ENCODE measurements at places on chromosomes 6 and 20. TPM values are rescaled to one million over a fixed set of nuclear protein-coding genes. Genes with fewer than 3 reads are reported as not detected.
A peak's percentile ranks its signal among the peaks of the same experiment; 100 is the strongest.

- no peaks in the 10 kb centered on the region for H3K4me1 ChIP-seq
- H3K36me3 ChIP-seq: no peaks in the 10 kb centered on the region
- no peak overlapping the region for H3K27ac ChIP-seq
- H3K4me3 ChIP-seq: no peak overlapping the region
These were observed 18.8 kb upstream of the BACH2 start for GRCh38 chr6:90315354-90315950.

GRCh38 chr6:53447865-53448264, 97.0 kb downstream of the GCLC start:
- H3K27me3 ChIP-seq: no peaks in the 10 kb centered on the region
- no peaks in the 10 kb centered on the region for H3K4me1 ChIP-seq
- no peak overlapping the region for H3K27ac ChIP-seq
- no peak for DNase-seq
- H3K36me3 ChIP-seq: no peaks in the 10 kb centered on the region

DNA sequence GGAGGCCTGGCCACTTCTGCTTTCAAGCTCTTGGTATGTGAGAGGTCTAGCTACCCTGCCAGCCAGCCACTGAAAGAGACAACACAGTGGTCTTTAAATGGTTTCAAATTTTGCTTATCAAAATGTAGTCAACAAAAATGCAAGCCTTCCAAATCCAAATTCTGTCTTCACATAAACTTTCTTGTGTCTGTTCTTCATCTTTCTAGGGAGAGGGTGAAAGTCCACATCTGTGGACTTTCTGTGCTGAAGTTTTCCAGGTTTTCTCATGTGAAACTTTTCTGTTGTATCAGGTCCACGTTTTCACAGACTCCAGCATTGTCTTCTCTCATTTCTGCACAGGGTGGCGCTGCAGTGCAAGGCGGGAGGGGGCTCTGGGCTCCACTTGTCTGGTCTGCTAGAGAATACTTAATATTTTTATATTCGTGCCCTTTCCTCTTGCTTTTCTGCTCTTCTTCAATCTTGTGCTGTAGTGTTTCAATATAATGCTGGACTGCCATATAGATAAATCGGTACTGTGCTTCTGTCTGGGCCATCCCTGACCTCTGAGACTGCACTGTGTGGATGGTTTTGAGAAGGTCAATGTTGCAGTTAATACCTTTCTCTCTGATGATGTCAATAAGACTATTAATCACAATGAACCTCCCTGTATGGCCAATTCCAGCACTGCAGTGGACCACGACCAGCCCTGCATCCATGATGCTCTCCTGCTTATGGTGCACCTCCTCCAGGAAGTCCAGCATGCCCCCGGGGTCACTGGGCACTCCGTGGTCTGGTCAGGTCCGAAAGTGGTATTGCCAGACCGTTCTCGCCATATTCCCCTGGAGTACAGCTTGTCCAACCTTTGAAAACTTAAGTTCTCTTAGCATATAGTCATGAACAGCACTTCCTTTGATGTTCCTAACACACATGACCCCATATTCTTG, 161.6 kb upstream of the TNFAIP3 start:
- H3K27me3 ChIP-seq: no peaks in the 10 kb centered on the region
- H3K4me1 ChIP-seq: peaks cover 44% of the 10 kb centered on the region
- DNase-seq: peak; percentile 64
- no peak overlapping the region for H3K4me3 ChIP-seq
- H3K27ac ChIP-seq: no peak overlapping the region

ULBP2 gene
- 0.51 TPM for total RNA-seq

DNA sequence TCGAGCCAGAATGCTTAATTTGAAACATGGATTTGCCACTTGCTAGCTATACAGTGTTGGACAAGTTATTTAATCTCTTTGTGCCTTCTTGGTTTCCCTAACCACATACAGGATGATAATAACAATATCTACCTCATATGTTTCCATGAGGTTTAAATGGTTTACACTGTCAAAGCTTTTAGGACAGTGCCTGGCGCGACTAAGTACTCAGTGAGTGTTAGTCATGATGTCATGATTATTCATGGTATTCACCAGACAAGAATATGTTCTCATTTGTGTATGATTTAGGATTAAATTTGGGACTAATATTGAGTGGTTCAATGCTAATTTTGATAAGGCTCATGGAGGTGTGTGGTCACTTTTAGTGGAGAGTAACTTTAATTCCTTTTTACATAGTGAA, 167.4 kb downstream of the EYA4 start:
- no peak for DNase-seq
- no peaks in the 10 kb centered on the region for H3K4me1 ChIP-seq
- no peak overlapping the region for H3K27ac ChIP-seq
- no peaks in the 10 kb centered on the region for H3K27me3 ChIP-seq

GRCh38 chr20:9609887-9610502, 95.6 kb downstream of the LAMP5 start:
- H3K36me3 ChIP-seq: no peaks in the 10 kb centered on the region
- no peak for DNase-seq
- H3K27ac ChIP-seq: no peak overlapping the region
- H3K4me3 ChIP-seq: no peak overlapping the region
- no peaks in the 10 kb centered on the region for H3K4me1 ChIP-seq
- H3K27me3 ChIP-seq: no peaks in the 10 kb centered on the region

- peaks cover 8% of the 10 kb centered on the region for H3K4me1 ChIP-seq
- H3K4me3 ChIP-seq: no peak overlapping the region
- H3K27me3 ChIP-seq: no peaks in the 10 kb centered on the region
These were observed 76.8 kb upstream of the DUSP22 start for GRCh38 chr6:215335-216034.

GRCh38 chr20:61057443-61058121, 194.5 kb upstream of the CDH4 start:
- no peak overlapping the region for H3K4me3 ChIP-seq
- H3K4me1 ChIP-seq: no peaks in the 10 kb centered on the region
- no peak overlapping the region for H3K27ac ChIP-seq
- no peaks in the 10 kb centered on the region for H3K36me3 ChIP-seq
- no peak for DNase-seq
- no peaks in the 10 kb centered on the region for H3K27me3 ChIP-seq

GRCh38 chr20:4585758-4586157, 136.0 kb upstream of the PRND start:
- no peaks in the 10 kb centered on the region for H3K27me3 ChIP-seq
- no peaks in the 10 kb centered on the region for H3K36me3 ChIP-seq
- no peak overlapping the region for H3K4me3 ChIP-seq

DNA sequence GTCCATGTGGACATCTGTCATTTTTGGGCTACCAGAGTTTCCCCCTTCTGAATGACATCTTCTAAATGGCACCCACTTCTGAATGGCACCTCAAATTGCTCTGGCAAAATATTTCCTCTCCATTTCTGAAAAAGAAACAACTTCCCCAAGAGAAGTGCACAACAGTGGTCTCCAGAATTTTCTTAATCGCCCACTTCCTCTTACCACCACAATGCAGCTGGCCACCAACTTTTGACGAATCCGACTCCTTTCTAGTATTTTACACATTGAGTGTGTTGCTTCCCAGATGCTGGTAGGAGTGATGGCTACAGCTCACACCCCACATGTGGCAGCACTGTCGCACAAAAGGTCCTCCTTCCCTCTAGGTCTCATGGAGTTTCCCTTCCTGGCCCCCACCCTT, 216.1 kb downstream of the FOXA2 start:
- no peak overlapping the region for H3K27ac ChIP-seq
- no peaks in the 10 kb centered on the region for H3K36me3 ChIP-seq
- H3K27me3 ChIP-seq: no peaks in the 10 kb centered on the region
- no peak for DNase-seq

HLA-DRA gene
- 39.1 TPM for total RNA-seq

GMPR gene
- total RNA-seq: 1.4 TPM

- peaks cover 3% of the 10 kb centered on the region for H3K27me3 ChIP-seq
- no peak overlapping the region for H3K4me3 ChIP-seq
- no peaks in the 10 kb centered on the region for H3K4me1 ChIP-seq
- no peaks in the 10 kb centered on the region for H3K36me3 ChIP-seq
These were observed 72.0 kb downstream of the DACT2 start for GRCh38 chr6:168247443-168248147.

DNA sequence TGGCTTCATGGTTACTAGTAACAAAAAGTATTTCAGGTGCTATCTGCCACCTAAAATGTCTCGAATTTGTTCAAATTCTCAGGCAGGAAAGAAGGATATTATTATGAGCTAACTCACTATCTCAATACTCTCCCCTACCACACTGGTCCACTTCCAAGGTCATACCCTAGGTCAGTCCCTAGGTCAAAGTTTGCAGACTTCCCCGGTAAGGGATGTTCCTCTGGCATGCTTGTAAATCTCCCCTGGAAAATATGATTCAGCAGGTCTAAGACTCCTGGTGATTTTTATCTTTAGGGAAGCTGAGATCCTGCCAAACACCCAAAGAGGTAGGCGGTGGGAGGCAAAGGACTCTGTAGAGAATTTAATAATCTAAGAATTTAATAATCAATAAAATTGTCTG, 6.7 kb downstream of the AHCY start:
- no peaks in the 10 kb centered on the region for H3K27me3 ChIP-seq
- peaks cover 7% of the 10 kb centered on the region for H3K36me3 ChIP-seq
- no peak overlapping the region for H3K27ac ChIP-seq
- H3K4me3 ChIP-seq: no peak overlapping the region
- peaks cover 4% of the 10 kb centered on the region for H3K4me1 ChIP-seq

DNA sequence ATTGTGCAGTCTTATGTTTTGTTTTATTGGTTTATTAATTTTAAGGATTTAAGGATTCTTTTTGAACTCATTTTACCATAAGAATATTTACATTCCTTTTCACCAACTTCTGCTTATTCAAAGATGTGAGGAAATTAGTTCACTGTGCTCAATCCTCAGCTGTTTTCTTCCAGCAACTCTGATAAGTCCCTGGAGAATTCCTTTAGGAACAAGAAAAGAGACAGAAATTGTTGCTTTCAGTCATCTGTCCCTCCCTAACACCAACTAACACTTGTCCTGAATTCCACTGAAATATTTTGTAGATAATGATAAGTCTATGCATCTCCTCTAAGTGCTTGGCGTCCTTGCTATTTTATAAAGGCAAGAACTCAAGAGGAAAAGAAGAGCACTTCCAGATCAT, 334.8 kb upstream of the MARCKS start:
- no peak for DNase-seq
- H3K36me3 ChIP-seq: no peaks in the 10 kb centered on the region
- no peak overlapping the region for H3K27ac ChIP-seq
- H3K27me3 ChIP-seq: no peaks in the 10 kb centered on the region
- no peak overlapping the region for H3K4me3 ChIP-seq
- no peaks in the 10 kb centered on the region for H3K4me1 ChIP-seq

- no peaks in the 10 kb centered on the region for H3K4me1 ChIP-seq
- DNase-seq: no peak
- H3K4me3 ChIP-seq: no peak overlapping the region
These were observed 28.1 kb upstream of the HLA-C start for GRCh38 chr6:31299947-31300346.

DNA sequence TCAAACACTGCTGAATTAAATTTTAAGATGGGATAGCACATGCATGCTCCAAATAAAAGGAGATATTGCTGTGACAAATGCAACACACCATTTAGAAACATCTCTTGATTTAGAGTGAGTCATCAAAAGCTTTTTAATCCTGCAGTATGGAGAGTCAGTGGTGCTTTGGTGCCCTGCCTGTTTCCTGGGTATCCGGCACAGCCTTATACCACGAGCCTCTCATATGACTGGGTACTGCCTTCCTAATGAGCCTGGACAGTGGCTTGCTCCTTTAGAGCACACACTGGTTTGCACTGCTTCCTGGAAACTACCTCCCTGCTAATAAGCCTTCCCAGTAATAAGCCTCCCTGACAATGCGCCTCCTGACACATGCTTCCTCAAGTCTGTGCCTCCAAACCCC, 65.3 kb upstream of the KCNK16 start:
- no peak overlapping the region for H3K27ac ChIP-seq
- no peak for DNase-seq
- no peaks in the 10 kb centered on the region for H3K36me3 ChIP-seq
- no peaks in the 10 kb centered on the region for H3K27me3 ChIP-seq
- H3K4me3 ChIP-seq: no peak overlapping the region
- H3K4me1 ChIP-seq: no peaks in the 10 kb centered on the region

- DNase-seq: no peak
- H3K27ac ChIP-seq: no peak overlapping the region
- no peaks in the 10 kb centered on the region for H3K27me3 ChIP-seq
- H3K36me3 ChIP-seq: no peaks in the 10 kb centered on the region
- H3K4me1 ChIP-seq: no peaks in the 10 kb centered on the region
These were observed 183.9 kb downstream of the ERMARD start for GRCh38 chr6:169935348-169935718.

DNA sequence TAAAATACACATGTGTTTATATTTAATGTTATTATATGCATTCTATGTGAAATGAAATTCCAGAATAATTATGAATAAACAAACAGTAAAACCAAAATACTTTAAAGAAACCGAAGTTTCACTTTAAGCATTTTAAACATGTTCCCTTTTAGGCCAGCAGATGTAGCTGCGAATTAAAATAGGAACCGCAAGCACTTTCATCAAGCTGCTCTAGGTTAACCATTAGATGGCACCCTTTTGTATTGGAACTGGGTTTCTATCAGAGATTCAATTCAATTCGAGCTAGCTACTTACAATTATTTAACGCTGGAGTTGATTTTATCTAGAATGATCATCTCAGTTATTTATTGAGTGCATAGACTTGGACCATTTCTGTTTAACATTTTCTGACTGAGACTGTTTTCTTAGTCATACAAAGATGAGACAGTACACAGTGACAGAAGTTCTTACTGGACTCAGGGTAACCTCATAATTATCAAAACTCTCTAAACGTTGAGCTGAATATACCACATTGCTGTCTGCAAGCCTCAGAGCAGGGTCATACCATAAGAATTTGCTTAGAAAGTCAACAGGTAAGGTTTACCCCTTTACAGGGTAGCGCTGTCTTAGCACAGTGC, 8.5 kb downstream of the TMEM242 start:
- H3K4me1 ChIP-seq: no peaks in the 10 kb centered on the region
- H3K36me3 ChIP-seq: peaks cover 26% of the 10 kb centered on the region
- no peak overlapping the region for H3K4me3 ChIP-seq
- H3K27me3 ChIP-seq: no peaks in the 10 kb centered on the region
- DNase-seq: peak; percentile 52

ANKEF1 gene
- 2.6 TPM for total RNA-seq

DNA sequence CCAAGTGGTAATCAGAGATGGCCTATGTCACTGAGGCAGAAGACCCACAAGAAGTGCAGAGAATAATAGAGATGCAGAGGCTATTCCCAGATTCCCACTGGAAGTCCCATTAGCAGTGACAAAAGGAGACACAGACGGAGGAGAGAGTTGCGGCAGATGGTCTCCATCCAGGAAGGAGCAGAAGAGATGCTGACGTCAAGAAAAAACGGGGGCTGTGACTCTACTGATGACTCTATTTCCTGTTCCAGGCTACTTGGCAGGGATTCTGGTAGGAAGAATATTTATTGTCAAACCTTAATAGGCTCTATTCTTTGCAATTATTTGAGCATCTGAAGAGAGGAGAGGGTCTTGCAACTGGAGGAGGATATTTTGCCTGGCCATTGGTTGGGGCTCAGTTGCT, 246.0 kb upstream of the ECI2 start:
- H3K4me3 ChIP-seq: no peak overlapping the region
- H3K4me1 ChIP-seq: no peaks in the 10 kb centered on the region
- DNase-seq: no peak
- H3K27ac ChIP-seq: no peak overlapping the region

- no peak overlapping the region for H3K4me3 ChIP-seq
- H3K36me3 ChIP-seq: no peaks in the 10 kb centered on the region
- peaks cover 5% of the 10 kb centered on the region for H3K27me3 ChIP-seq
- no peaks in the 10 kb centered on the region for H3K4me1 ChIP-seq
These were observed 98.7 kb downstream of the ERMARD start for GRCh38 chr6:169850154-169850553.

- no peak overlapping the region for H3K4me3 ChIP-seq
- H3K27ac ChIP-seq: no peak overlapping the region
- H3K36me3 ChIP-seq: no peaks in the 10 kb centered on the region
These were observed 37.1 kb upstream of the EZR start for GRCh38 chr6:158856261-158856660.
